Lung microvascular endothelial cell (primary cell): ENCODE measurements at places on chromosomes 4 and X. TPM values are rescaled to one million over a fixed set of nuclear protein-coding genes. Genes with fewer than 3 reads are reported as not detected.

DNA sequence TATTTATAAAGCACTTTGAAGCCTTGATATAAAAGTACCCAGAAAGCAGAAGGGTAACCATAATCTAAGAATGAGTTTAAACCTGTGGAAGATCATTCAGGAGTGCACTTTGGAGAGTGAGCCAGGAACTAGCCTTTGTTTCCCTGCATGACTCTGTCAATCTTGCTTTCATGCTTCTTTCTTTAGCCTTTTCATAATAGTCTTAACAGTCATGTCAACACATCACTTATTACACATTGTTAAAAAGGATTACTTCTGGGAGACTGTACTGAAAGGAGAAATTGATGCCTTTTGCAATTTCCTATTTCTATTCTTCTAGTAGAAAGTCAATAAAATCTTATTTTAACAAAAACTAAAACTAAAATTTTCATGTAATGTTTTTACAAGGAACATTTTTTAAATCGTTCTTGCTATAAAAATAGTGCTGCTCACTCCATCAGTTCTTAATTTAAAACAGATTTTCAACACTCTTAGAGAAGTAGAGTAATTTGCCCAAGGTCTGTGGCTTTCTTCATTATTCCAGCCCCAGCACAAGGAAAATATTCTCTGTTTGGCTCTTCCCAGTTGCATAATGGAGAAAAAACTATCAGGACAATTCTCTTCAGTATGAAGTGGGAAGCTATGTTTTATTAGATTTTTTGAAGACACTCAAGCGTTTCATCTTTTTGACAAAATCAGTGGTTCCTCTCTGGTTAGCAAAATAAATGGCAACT is 35.4 kb upstream of the SPP1 start:
- DNase-seq: no peak

GRCh38 chr4:122548452-122548851 is 72.4 kb downstream of the IL21 start:
- no peak for DNase-seq

GRCh38 chrX:118702741-118703140 is 24.7 kb upstream of the IL13RA1 start:
- DNase-seq: no peak

- peak; percentile 65 for DNase-seq
Measured at GRCh38 chrX:76555816-76556215, 128.3 kb downstream of the MAGEE1 start.

DNA sequence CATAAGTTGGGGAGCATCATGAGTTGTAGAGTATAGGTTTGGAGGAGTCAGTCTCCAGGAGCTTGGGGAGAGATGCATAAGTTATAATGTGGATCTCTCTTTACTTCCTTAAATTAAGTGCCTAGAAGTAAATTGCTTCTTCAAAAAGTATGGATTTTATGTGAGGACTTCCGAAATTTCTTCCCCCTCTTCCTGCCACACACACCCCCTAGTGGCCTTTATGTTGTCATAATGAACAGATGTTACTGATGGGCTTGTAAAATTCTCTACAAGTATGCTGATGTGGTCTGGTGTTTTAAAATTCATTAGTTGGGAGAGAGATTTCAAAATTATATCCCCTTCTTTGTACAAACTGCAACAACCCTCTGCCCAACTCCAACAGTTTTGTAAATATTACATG is 2.3 kb upstream of the METTL14 start:
- DNase-seq: peak; percentile 25

- DNase-seq: no peak
Measured at GRCh38 chr4:151429957-151430570, 21.1 kb downstream of the FHIP1A start.

- DNase-seq: peak; percentile 69
Measured at GRCh38 chr4:3336382-3337356, 43.8 kb downstream of the RGS12 start.

DNA sequence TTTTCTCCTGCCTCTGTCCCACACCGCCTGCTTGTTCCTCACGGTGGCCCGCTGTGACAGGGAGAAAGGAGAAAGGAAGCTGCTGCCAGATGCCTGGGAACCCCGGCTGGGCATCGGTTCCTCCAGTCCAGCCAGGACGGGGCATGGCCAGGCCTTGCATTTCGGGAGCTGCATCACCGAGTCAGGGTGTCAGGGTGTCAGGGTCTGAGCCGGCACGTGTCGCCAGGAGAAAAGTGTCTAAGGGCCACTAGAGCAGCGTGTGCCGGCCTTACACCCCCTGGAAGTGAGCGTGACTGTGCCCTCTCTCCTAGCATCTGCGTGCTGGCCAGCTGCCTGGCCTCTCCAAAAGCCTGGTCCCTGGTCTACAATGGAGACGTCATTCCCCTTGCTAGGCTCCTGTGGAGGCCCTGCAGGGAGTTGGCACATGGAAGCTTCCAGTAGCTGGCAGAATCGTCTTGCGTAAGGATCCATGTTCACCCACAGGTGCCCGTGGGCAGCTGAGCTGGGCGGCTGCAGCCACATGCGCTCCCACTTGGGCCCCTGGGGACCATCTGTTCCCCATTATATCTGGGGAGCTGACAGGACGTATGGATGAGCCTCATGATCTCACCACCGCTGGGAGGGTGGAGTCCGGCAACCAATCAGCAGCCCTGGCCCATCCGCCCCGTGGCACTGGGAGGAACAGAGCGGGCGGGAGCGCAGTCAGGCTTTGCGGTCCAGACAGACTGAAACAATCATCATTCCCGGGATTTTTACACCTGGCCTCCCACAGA is 39.9 kb upstream of the HMX1 start:
- DNase-seq: no peak

- no peak for DNase-seq
Measured at GRCh38 chr4:23922541-23923111, 32.8 kb upstream of the PPARGC1A start.

DNA sequence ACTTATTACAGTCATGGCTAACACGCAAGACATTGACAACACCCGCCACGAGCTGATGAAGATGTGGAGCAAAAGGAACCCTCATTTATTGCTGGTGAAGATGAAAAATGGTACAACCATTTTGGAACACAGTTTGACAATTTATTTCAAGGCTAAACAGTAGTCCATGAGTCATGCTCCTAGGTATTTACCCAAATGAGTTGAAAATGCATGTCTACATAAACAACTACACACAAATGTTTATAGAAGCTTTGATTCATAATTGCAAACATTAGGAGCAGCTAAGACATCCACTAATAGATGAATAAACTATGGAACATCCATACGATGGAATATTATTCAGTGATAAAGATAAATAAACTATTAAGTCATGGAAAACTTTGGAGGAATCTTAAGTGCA is 580.1 kb downstream of the RAPGEF2 start:
- DNase-seq: no peak

- DNase-seq: no peak
Measured at GRCh38 chrX:123854329-123854728, 5.5 kb upstream of the XIAP start.

- no peak for DNase-seq
Measured at GRCh38 chrX:10158279-10159144, 1.7 kb downstream of the CLCN4 start.

DNA sequence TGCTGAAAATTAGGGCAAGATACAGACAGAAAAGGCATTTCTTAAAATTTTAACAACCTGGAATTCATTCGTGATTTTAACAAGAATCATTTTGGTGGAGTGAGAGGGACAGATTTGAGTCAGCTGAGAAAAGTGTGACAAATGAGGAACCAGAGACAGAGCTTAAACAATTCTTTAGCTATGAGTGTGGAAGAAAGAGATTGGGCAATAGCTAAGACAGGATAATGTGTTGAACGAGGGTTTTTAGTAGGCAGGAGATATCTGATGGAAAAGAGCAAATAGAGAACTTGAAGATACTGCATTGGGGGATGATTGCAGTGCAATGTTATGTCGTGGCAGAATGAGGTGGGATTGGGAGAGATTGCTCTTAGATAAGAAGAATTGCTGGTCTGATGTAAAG is 164.2 kb upstream of the SPRY1 start:
- DNase-seq: no peak

DNA sequence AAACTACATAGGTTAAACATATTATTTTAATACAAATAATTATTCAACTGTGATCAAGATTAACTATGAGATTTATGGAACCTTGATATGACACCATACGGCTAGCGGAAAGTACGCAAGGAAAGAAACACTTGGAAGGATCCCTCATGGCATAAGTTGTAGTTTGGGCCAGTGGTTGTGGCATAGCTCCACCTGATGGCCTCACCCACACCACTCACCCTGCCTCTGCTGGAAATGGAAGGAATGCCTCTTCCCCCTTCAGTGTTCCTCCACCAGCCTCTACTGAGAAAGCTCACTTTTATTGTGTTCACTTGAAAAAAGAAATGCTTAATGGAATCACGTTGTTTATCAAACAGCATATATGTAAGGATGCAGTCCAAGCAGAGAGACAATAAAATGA is 86.4 kb downstream of the BMP15 start:
- no peak for DNase-seq

DNA sequence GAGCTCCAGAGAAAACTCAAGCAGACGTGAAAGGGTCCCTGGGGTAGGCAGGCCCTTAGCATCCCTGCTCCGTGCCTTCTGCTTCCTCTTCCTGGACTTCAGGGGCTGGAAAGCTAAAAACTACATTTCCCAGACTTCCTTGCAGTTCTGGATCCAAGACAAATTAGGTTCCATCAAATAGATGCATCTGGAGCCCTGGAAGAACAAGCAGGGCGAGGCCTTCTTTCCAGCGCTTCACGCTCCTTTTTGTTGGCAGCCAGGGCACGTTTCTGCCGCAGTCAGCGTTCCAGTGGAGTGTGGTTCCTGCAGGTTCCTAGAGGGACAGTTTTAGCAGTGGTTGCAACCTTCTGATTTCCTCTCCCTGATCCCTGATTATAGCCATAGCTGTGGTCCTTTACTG is 53.6 kb upstream of the MSX1 start:
- DNase-seq: no peak

DNA sequence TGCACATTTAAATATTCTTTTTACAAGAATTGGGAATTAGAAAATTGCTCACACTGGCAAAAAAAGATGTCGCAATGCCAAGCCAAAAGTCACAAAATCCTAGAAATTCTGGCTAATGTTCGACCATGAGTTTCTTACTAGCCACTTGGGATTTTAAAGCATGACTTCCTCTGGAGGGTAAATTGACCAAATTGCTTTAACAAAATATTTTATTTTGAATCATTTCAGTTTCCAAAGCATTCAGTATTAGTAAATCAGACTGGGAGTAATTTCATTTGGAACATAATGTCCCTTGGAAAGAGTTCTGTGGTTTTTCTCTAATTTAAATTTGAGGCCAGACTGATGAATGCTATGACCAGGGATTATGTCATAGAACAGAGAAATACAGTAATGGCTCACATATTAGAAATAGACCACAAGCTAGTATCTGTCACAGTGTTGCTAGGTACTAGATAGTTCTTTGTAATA is 7.6 kb upstream of the CXCL5 start:
- DNase-seq: no peak

DNA sequence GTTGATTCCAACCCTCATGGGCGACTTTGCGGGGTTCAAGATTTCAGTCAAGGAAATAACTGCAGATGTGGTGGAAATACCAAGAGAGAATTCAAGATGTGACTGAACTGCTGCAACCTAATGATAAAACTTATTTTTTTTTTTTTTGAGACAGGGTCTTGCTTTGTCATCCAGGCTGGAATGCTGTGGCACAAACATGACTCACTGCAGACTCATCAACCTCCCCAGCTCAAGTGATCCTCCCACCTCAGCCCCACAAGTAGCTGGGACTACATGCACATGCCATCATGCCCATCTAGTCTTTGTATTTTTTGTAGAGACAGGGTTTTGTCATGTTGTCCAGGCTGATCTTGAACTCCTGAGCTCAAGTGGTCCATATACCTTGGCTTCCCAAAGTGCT is 19.5 kb upstream of the WDFY3 start:
- DNase-seq: no peak

- DNase-seq: peak; percentile 31
Measured at GRCh38 chrX:68997911-68998310, 167.3 kb downstream of the PJA1 start.

GRCh38 chr4:106136777-106137331 is 179.2 kb downstream of the TBCK start:
- DNase-seq: no peak

DNA sequence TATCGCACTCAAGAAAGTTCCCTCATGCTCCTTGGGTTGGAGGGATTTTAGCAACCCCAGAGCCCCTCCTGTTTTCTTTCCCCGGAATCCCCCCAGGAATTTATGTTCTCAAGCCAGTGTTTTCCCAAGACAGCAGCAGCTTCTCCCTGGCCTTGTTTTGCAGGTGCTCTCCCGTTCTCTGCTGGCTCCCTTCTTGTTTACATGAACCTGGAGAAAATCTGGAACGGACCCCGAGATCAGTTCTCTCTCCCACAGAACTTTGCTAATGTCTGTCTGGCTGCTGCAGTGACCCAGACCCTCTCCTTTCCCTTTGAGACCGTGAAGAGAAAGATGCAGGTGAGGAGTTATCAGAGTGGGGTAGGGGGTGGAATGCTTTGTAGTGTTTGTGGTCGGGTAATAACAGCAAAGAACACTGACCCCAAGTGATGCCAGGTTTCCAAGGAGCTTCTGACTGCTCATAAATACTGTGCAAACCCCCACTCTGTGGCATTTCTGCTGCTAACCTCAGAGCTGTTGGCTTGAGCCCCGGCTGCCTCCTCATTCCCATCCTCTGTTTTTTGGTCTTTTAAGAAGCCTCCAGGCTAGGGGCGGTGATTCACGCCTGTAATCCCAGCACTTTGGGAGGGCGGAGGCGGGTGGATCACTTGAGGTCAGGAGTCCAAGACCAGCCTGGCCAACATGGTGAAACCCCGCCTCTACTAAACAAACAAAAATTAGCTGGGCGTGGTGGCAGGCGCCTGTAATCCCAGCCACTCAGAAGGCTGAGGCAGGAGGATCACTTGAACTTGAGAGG is 11.1 kb downstream of the SLC25A43 start:
- DNase-seq: no peak

POU3F4 gene
- not detected in 2 replicates for total RNA-seq

SCML2 gene
- total RNA-seq: 1.3 and 1.8 TPM in 2 replicates

HERC5 gene
- total RNA-seq: 0.65 and 2.6 TPM in 2 replicates

UBQLN2 gene
- 3.3 and 3.8 TPM in 2 replicates for total RNA-seq

MAN2B2 gene
- total RNA-seq: 5.7 and 8.9 TPM in 2 replicates

SRPK3 gene
- total RNA-seq: under 0.01 and 0.40 TPM in 2 replicates

PAGE2 gene
- not detected in 2 replicates for total RNA-seq

HTN1 gene
- total RNA-seq: 0.44 TPM in 1 of 2 replicates, not detected in the other

DCTD gene
- total RNA-seq: 53.0 and 67.5 TPM in 2 replicates

SATL1 gene
- total RNA-seq: under 0.01 TPM in 1 of 2 replicates, not detected in the other

ADGRL3 gene
- 0.87 and 1.6 TPM in 2 replicates for total RNA-seq

MAGEH1 gene
- total RNA-seq: 13.3 and 16.5 TPM in 2 replicates

ANXA5 gene
- 364 and 402 TPM in 2 replicates for total RNA-seq

AREG gene
- total RNA-seq: under 0.01 and 0.22 TPM in 2 replicates
